ENCODE measurements at places on chromosomes 1 and 21.

DNA sequence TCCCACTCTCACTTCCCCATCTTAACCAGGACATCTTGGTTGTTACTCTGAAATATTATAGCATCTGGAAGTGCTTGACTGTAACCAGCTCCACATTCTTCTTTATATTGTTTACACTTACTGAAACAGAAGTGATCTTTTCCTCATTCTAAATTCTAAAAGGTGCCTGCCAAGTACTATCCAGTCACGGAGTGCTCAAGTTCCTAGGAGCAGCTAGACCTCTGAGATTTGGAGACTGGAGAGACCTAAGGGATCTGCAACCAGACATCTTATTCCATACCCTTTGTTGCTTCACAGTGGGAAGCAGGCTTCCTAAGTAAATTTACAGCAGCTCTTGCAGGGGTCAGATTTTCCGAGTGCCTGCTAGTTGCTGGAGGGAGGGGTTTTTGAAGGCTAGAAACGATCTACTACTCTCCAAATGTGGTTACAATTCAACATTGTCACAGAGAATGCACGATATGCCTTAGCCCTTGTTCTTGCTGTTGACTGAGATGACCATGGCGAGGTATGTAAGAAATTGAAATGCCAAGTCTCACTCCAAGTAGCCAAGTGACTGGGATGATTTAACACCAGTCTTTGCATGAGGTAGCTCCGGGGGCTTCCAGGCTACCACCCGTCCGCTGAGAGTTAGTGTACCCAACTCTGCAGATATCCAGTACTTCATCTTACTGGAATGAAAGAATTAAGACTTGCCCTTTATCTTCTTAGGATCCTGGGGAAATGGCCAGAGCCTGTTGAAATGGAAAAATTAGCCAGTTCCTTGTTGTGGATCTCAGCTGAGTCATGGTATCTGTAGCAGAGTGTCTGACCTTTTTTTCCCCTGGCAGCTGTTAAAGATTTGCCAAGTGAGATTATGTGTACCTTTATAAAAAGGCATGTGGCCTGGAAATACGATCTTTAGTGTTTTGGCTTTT is 150.8 kb downstream of the MAST2 start:
- DNase-seq = no peak

GRCh38 chr1:51583532-51583931 is 33.4 kb upstream of the OSBPL9 start:
- DNase-seq = no peak

GRCh38 chr1:153507926-153508583 is 27.7 kb downstream of the S100A6 start:
- no peak for DNase-seq

DNA sequence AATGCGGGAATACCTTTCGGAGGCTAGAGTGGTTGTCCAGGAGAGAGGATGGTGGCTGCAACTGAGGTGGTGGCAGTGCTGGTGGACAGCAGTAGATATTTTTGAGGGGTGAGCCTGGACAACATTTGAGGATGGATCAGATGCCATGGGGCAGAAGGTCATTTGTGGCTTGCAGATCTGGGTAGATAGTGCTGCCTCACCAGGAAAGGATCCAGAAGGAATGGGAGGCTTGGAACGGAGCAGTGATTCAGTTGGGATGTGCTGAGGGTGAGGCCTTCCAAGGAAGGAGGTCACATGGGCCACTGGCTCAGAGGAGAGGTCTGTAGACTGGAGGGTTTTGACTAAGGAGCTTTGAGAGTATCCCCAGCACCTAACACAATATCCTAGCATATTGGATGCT is 110.8 kb upstream of the KAZN start:
- no peak for DNase-seq

GRCh38 chr1:33030575-33030974 is 6.1 kb downstream of the AK2 start:
- no peak for DNase-seq

DNA sequence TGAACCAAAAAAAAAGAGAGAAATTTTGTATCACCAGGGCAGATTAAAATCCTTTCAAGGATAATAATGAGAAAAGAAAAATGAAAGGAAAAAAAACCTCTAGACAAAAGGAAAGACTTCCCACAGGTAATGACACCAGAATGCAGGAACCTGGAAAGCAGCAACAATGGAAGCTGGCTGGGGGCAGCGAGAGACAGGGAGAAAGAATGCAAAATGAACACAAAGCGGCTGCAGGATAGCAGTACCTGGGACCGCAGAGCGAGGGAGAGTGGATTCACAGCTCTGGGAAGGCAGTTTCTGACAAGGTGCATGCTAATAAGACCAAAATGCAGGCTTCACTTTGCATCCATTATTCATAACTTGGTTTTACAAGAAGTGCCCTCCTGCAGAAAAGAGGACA is 349.0 kb downstream of the SIPA1L2 start:
- no peak for DNase-seq

DNA sequence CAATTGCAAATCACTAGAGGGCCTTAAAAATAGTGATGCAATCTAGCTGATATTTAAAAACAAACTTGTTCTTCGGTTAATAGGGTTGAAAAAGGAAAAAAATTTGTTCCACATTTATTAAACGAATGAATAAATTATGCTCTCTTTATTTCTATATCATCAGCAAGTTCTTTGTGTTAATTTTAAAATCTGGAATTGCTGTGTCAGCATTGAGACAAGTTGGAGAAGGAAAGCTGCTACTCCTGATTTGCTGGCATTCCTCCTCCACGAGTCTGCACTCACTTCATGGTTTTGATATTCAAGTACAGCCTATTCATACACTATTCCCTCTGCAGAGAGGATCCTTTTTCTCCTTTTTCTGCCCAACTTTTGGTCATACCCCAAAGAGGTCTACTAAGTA is 117.6 kb downstream of the MRPL39 start:
- no peak for DNase-seq

DNA sequence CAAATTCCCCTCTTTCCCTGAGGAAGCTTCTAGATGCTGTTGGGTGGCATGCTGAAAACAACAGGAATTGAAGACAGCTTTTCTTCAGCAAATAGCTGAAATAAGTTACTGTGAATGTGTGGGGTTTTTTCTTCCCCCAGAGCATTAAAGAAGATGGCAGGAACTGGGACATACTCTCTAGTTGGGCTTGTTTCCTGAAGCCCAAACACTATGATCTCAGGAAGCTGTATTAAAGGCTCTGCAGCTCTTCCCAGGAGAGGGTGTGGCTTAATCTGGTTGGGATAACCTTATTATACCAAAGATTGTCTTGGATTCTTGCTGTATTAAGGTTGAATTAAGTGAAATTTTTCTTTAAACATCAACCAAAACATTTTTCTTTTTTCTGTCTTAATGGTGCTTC is 64.9 kb upstream of the LMO4 start:
- no peak for DNase-seq

GRCh38 chr1:19081218-19081893 is 124.9 kb upstream of the IFFO2 start:
- DNase-seq = no peak

DNA sequence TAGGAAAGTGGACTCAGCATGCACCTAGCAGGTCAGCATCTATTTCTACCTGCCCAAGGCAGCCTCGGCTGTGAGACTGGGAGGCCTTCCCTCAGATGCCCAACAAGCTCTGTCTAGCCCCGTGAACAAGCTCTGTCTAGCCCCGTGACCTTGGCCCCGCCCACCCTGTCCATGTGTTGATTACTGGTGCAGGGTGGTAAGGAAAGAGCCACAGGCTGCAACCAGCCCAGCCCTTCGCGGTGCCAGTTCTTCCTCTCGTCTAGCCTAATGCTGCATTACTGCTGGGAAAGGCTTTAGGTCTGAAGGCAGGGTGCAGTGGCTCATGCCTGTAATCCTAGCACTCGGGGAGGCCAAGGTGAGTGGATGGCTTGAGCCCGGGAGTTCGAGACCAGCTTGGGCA is 2.2 kb downstream of the GPR153 start:
- no peak for DNase-seq
